ENCODE measurements at places on chromosomes 11 and 22.
A peak's percentile ranks its signal among the peaks of the same experiment; 100 is the strongest.

DNA sequence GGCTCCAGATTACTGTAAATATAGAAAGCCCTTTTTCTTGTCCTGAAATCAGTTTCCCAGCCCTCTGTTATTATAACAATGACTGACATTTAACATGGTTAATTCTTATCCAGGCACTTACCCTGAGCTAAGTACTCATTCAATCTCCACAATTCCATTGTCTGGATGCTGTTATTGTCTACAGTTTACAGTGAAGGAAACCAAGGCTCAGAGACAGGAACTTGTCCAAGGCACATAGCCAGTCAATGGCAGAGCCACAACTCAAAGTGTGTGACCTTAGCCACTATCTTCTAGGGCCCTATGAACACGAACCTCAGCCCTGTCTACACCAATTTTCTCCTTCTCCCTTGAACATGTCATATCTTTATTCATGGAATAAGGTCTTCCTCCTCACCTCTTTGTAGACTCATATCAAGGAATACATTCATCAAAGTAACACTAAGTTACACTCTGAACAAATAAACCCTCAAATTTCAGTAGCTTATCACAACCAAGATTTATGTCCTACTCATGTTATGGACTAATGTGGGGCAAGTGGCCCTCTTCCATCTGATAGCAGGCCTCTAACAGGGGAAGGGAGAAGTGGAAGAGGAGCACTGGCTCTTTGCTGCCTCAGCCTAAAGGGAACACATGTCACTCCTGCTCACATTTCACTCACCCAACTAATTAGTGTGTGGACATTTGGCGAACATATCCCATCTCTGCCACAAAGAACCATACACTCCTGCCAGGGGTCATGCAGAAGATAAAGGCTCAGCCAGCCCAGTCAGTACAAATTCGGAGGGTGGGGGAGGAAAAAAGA lies 39.3 kb upstream of the APLNR start:
- DNase-seq: no peak

- DNase-seq: no peak
Measured at GRCh38 chr11:66728693-66729385, at the start of gene SPTBN2. Gene SPTBN2 (minus strand): TSS chr11:66729216. CDS start chr11:66721240, 7,976 bp downstream.

GRCh38 chr11:34252651-34253050 lies 105.2 kb downstream of the ABTB2 start:
- DNase-seq: no peak

DNA sequence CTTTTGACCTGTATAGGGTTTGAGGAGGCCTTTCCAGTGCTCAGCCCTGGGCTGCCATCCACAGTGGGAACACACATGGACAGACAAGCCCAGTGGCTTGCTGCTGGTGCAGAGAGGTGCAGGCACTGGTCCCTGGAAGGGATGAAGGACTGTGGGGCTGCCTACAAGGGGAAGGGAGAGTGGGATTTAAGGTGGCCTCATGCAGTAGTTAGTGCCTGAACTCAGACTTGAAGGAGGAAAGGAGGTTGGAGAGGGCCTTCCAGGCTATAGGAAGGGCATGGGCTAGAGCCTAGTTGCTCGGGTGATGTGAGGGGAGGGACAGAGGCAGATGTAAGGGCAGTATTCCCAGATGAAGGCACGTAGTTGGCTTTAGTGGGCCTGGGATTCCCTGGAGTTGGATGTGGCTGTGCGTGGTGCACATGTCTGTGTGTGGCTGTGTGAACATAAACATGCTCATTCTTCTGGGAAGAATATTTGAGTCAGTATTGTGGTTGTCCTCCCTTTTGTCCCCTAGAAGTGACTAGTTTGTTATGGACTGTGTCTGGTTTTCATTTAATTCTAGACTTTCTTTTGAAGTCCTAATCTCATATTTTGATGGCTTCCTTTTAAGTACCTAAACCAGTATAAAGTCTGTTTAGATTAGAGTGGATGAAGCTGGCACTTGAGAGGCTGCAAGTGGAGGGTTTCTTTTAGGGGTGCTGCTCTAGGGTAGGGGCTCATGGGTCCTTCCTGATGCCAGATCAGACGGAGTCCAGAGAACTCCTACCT lies 18.4 kb downstream of the YDJC start:
- no peak for DNase-seq

DNA sequence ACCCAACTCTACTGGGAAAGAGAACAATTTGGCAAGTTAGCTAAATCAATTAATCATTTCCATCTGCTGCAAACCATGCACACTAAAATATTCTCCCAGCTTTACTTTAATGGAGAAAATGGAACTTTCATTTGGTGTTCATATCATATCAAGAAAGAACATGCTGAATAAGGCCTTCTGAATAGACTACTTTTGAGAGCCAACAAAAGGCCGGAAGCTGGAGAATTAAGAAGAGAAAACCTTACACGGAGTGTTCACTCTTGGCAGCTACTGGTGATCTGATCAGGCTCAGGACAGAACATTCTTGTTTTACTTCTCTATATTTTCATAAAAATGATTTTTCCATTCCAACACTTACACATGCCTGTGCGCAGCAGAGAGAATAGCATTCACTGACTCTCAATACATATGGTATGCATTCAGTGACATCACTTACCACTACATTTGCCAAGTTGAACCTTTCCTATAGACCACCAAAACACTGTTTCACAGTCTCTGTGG lies 165.3 kb downstream of the TTC28 start:
- no peak for DNase-seq

DNA sequence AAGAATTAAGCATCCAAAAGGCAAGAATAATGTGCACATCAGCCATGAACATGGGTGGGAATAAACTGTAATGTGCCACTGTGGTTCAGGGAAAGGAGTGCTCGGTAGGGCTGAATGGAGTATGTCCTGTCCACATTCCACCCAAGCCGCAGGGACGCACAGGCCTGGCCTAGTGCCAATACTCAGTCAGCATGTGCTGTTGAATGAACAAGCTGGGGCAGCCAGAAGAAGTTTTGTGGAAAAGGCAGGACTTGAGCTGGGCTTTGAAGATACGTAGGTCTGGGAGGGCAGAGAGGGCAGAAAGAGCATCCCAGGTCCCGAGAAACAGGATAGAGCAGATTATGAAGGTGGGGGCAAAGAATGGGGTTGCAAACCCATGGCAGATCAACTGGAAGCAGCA lies 60.0 kb upstream of the PLET1 start:
- DNase-seq: peak; percentile 57

DNA sequence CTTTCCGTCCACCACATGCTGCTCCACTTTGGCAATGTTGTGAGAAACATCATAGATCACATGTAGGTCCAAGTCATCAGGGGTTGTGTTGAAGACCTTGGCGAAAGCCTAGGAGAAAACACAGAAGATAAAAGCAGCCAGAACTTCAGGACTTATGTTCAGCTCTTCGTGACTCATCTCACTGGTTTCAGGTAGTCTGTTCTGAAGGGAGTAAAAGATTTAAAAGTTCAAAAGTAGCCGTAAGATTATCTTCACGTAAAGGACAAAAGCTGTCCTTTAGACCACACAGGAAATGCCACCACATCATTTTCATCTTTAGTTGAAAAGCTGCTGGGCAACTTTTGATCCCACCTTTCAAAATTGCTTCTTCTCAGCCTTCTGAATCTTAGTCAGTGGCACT lies 16.9 kb downstream of the RTCB start:
- DNase-seq: no peak

- no peak for DNase-seq
Measured at GRCh38 chr22:46748206-46748907, 10.3 kb upstream of the CERK start.

DNA sequence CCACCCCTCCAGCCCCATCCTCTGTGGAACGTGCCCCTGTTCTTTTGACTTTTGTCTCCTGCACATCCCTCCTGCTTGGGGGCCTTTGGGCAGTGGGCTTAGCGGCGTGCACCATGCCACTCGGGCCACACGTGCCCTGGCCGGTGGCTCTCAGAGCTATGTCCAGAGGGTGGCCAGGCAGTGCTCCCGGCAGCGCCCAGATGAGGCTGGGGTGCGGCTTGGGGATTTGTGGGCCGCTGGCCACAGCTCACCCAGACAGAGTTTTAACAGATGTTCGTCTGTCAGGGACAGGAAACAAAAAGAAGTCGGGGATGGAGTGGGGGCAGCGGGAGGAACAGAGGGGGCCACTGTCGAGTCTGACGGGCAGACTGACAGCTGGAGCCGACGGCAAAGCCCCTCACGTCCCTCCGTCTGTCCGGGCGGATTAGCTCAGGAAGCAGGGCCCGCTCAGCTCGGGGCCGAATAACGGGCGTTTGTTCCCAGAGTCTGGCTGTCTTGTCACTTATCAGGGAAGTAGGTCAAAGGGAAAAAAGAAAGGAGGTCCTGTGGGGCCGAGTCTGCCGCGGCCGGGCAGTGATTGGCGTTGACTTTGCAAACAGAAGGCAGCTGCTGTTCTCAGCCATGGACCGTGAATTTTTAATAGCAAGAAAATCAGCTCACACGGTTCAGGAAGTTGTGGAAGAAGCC lies 61.6 kb downstream of the LRP5 start:
- DNase-seq: no peak

DNA sequence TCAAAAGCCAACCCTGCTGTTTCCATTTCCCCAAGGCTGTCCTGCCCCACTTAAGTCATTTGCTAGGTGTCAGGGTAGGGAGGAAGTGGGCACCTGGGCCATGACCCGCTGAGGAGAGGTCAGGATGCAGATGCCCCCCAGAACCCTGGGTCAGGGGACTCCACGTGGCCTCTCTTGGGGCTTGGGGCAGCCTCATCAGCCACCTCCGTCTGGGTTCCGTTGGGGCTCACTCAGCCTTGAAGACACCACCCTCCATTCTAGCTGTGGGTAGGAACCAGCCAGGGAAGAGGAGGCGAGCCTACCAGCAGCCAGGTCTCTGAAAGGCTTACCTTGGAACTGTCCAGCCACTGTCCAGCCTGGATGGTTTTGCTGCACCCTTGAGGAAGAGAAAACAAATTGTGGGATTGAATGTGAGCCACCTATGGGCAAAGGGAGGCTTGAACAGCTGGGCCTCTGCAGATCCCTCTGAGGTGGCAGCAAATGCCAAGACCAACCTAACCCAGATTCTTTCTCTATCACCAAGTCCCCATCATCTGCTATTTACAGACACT lies 2.5 kb downstream of the APOL4 start:
- no peak for DNase-seq

DNA sequence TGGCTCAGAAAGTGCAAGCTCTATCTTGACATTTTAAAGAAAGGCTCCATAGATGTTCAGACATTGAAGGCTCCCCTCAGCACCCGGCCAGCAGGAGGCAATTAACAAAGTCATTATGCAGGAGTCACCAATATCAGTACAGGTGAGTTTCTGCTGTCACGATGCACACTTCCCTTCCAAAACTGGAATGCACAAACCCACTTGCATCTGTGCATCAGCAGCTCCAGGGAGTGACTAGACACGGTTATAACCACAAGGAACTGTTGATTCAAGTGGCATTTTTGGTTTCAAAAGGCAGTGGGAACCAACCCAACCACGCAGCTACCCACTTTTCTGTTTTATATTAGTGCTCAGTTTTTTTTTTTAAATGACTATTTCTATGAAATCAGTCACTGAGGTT lies 293.9 kb upstream of the NARS2 start:
- DNase-seq: no peak

DNA sequence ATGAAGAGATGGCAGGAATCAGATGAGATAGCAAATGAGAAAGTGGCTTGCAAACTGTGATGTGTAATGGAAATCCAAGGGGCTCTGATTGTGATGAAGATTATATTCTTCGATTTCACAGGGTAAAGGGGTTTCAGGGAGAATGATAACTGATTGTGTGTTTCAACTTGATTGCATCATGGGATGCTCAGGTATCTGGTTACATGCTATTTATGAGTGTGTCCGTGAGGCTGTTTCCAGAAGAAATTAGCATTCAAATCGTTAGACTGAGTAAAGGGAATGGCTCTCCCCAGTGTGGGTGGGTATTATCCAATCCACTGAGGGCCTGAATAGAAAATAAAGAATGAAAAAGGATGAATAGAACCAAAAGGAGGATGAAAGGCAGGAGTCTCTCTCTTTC lies 278.7 kb upstream of the LARGE1 start:
- DNase-seq: no peak

GRCh38 chr11:64661146-64661545 lies 61.9 kb downstream of the NRXN2 start:
- DNase-seq: no peak

- DNase-seq: peak; percentile 29
Measured at GRCh38 chr11:15189641-15190365, 75.1 kb downstream of the INSC start.

Measured in HCEC 1CT (cell line).